CD4-positive, alpha-beta T cell treated with Interleukin-15 for 4 hours (primary cell): ENCODE measurements at places on chromosomes 4 and X.
A peak's percentile ranks its signal among the peaks of the same experiment; 100 is the strongest.

- no peak for DNase-seq
Observed at GRCh38 chrX:20756585-20756984, 489.9 kb upstream of the RPS6KA3 start.

- no peak for DNase-seq
Observed at GRCh38 chrX:45202171-45202570, 1.5 kb upstream of the DIPK2B start.

- DNase-seq, result no peak
Observed at GRCh38 chr4:149885896-149886295, 70.3 kb upstream of the IQCM start.

DNA sequence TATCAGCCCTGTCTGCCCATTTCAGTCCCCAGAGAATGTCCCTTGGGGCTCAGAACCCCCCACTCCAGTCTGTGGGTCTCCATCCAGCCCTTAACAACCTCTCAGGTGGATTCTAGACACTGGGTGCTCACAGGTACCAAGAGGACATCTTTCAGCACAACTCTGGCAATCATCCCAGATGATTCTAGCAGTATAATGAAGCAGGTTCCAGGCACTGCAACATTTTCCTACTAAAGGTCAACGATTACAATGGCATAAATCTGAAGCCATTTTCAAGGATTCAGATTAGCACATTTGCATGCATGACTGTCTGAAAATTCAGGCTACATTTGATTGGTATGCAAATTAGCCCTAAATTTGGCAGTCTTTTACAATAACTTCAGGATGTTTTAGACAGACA, 10.0 kb downstream of the SLC2A9 start:
- DNase-seq, result no peak

DNA sequence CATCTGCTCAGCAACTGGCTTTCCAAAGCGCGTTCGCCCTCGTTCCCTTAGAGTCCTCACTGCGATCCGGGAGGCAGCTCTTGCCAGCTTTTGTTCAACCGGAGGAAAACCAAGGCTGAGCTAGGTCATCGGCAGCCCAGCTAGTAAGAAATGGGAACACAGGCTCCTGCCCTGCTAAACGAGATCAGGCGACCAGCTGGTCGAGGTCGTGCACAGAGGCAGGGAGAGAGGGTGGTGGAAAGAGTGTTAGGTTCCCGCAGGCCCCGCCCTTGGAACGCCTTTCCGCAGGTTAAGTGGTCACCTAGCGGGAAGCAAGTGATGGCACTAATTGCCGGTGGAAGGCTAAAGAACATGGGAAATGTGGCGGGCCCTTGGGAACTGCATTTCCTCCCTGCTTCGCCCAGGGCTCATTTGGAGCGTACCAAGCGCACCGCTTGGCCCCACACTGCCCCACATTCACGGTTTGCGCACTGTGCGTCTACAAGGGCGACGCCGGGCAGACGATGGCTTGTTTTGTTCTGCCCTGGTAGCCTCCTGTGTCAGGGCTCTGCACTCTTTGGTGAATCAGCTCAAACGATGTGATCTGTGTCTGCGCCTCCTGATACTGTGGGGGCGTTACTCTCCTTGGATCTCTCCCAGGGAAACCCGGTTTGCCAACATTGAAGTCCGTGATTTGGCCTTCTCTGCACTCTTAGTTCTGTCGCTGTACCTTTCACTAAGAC, 7.2 kb upstream of the PRDM8 start:
- DNase-seq, result no peak

DNA sequence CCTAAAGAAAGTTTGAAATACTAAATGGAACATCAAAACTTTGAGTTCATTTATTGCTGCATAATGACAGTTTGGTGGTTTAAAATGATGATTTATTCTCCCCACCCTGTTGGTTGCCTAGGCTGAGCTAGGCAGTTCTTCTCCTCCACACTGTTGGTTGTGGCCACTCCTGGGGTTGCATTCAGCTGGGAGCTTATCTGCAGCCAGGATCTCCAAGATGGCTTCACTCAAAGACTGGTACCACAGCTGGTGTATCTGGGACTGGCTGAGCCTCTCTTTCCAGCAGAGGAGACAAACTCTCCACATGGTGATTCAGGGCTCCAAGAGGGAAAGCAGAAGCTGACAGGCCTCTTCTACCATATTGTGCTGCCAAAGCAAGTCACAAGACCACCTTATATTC, 33.1 kb downstream of the MSL3 start:
- DNase-seq, result no peak

DNA sequence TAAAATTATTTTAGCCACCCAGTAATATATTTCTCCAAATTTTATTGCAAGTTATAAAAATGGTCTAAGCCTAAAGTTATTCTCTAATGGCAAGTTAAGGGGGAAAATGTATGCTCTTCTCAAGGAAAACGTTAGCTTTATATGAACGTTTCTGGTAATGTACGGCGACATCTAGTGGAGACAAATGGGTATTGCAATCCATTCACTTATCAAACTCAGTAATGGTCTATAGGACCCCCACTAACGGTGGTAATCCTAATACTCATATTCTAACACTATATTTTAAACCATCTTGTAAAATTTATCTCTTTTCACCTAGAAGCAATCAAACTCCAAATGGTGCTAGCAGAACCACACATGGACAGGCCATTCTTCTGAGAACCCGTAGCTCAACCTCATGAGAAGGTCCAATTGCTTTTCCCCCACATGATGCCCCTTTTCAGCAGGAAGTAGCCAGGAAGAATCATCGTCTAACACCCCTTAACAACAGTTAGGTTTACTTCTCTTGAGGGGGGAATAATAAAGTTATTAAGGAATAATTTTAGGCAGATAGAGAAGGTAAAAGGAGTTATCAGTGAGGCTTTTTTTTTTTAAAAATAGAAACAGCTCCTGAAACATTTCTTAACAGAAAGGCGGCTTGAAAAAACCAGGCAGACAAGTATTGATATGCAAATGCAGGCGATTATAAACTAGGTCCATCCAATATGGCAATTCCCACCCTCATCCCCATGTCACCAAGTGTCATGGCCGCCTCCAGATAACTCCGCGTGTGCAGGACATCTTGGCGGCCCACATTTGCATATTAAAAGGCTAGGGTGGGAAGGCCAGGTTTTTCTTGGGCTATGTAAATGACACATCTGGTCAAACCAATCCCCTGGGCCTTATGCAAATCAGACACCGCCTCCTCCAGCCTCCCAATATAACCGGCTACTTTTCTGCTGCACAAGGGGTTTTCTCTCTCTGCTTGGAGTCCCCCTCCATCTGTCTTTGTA, 35.0 kb downstream of the NUDT11 start:
- peak; percentile 26 for DNase-seq

GRCh38 chrX:133897593-133898163, 87.7 kb downstream of the GPC3 start:
- DNase-seq, result no peak

DNA sequence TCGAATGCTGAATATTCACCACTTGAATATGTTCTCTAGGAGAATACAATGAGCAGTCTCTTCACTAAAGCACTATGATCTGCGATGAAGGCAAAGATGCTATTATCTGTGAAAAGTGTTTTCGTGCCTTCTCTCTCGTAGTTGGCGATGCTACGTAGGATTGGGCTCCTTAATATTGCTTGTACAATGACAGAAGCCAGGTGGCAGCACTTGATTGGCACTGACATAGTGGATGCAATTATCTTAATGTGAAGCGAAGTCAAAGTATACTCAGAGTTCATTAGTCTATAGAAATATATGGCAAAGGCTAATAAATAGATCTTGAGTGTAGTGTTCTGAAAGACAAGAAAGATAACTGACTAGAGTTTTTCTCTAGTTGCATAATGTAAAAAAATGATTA, 1135.7 kb upstream of the AGA start:
- no peak for DNase-seq

- DNase-seq, result no peak
Observed at GRCh38 chrX:13898603-13899002, 81.7 kb upstream of the GPM6B start.
